ENCODE measurements at places on chromosomes 6 and 20. TPM values are rescaled to one million over a fixed set of nuclear protein-coding genes. Genes with fewer than 3 reads are reported as not detected.

DNA sequence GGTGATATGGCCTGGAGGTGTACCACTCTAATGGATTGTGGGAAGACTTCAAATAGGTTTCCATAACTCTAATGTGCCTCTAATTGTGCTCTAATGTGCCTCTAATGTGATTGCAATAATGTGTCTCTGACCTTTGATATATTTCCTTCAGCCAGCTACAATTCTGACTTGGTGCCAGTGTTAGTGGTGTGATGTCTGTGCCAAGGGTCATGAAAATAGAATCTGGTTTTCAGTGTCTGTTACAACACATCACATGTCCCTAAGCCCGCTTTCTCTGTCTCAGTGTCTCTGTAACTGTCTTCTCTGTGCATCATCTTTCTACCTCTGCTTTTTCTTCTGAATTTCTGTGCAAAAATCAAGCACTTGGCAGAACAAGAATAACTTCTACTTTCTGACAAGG, 77.2 kb upstream of the ECI2 start:
- no peaks in the 10 kb centered on the region for H3K36me3 ChIP-seq
- no peak overlapping the region for H3K4me3 ChIP-seq
- no peak for DNase-seq

The CFAP61 gene
- total RNA-seq, result not detected

The RPL10A gene
- total RNA-seq, result 1,840 TPM

DNA sequence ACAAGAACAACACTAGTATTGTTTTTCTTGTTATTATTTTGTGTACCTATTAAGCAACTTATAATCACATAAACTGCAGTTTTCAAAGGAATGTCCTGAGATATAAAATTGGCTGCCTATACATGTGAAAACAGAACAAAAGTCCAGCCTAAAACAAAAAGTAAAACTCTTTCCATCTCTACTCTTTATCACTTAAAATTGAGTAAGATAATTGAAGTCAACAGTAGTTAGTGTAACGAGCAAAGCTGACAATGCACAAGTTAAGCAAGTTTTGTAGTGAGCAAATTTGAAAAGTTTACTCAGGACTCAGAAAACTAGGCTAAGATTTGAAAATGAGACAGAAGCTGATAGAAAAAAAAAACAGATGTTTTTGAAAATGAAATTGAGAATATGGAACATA, 941.4 kb upstream of the MAN1A1 start:
- H3K27me3 ChIP-seq, result no peaks in the 10 kb centered on the region
- no peak overlapping the region for H3K4me3 ChIP-seq
- H3K27ac ChIP-seq, result no peak overlapping the region
- no peak for DNase-seq

The RIPOR3 gene
- total RNA-seq, result 6.1 TPM

The PRDM1 gene
- 2.1 TPM for total RNA-seq

The TAP1 gene
- 45.7 TPM for total RNA-seq

DNA sequence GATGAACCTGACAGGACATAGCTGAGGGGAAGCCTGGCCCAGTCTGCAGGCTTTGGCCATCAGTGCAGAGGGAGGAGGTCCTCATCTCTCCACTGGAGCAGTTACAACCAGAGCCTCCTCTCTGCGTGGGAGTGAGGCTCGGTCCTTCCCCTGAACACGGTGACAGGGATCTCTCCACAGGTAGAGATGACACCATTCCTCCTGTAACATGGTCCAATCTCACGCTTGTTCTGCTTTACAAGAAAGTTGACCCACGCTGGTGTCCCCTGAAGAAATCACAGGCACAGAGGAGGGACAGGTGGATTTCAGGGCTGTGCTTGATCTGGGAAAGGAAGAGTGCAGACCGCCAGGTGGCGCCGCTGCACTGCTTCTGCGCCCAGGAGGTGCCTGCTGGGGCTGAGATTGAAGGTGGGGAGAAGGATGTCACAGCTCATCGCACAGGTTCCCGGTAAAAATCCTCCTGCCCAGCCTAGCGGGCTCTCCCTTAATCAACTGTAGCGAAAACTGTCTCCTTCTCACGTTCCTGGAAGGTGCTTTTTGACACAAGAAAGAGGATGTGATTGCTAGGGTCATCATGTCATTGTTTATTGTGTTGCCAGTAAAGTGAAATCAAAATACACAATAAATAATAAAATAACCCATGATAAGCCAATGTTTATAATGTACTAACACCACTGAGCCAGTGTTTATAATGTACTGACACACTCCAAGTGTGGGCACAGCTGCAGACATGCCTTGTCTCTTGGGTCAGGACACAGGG, 20.4 kb downstream of the HLA-G start:
- H3K27ac ChIP-seq, result no peak overlapping the region
- no peak for DNase-seq
- H3K4me1 ChIP-seq, result peaks cover 6% of the 10 kb centered on the region
- H3K4me3 ChIP-seq, result no peak overlapping the region
- H3K27me3 ChIP-seq, result peaks cover 22% of the 10 kb centered on the region

- H3K27ac ChIP-seq, result no peak overlapping the region
- H3K27me3 ChIP-seq, result no peaks in the 10 kb centered on the region
- H3K36me3 ChIP-seq, result no peaks in the 10 kb centered on the region
- no peak for DNase-seq
These were observed 584.1 kb downstream of the MAFB start for GRCh38 chr20:40104959-40105358.

- H3K4me3 ChIP-seq, result no peak overlapping the region
- H3K36me3 ChIP-seq, result no peaks in the 10 kb centered on the region
- no peaks in the 10 kb centered on the region for H3K4me1 ChIP-seq
- DNase-seq, result no peak
These were observed 833.7 kb downstream of the TFAP2A start for GRCh38 chr6:9581155-9581554.

DNA sequence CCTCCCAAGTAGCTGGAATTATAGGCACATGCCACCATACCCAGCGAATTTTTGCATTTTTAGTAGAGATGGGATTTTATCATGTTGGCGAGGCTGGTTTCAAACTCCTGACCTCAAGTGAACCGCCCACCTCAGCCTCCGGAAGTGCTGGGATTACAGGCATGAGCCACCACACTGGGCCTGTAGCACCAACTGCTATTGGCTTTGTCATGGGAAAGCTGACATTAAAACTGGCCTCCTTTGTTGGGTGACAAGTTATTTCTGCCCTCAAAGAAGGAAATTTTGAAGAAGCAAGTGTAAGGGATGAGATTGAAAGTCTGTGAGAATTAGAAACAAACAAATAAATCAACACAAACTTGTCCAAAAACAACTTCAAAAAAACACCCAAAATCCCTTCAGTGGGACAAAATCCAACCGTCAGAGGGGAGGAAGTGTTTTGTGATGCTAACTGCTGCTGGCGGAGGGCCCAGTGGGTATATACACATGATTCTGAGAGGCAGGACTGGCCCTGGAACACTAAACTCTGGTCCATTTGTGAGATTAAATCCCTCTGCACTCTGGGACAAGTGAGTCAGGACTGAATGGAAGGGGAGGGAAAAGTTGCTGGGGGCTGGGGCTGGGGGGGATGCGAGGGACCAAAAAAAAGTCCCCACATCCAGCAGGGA, 87.5 kb upstream of the NAA20 start:
- DNase-seq, result no peak
- H3K27ac ChIP-seq, result peak overlapping the region; percentile 20
- peaks cover 44% of the 10 kb centered on the region for H3K4me1 ChIP-seq
- no peaks in the 10 kb centered on the region for H3K27me3 ChIP-seq
